Activated T-helper 1 cell treated with Interleukin-2 at 50 U/mL for 16 hours (primary cell): ENCODE measurements at places on chromosomes 3 and 15.

GRCh38 chr3:100274361-100274760 lies 13.6 kb downstream of the TBC1D23 start:
- no peak for DNase-seq

- no peak for DNase-seq
Observed at GRCh38 chr3:53795176-53795575, 51.0 kb downstream of the CHDH start.

GRCh38 chr3:125594581-125595011 lies 701 bp downstream of the OSBPL11 start:
- no peak for DNase-seq

DNA sequence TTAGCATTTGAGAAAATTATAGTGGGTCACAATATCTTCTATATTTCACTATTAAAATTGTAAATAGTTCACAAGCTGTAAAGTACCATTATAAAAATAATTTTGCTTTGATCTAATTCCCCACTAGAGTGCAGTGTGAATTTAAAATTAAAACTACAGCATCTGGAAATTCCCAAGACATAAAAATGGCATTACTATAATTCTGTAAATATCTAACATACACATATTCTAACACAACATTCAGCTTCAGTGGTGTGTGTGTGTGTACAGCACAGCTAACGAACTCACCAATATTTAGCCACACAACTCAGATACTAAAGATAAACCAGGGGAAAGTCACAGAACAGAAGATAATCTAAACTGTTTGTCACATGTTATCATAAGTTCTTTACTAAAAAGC lies 424.9 kb upstream of the ZNF385D start:
- DNase-seq, result no peak

DNA sequence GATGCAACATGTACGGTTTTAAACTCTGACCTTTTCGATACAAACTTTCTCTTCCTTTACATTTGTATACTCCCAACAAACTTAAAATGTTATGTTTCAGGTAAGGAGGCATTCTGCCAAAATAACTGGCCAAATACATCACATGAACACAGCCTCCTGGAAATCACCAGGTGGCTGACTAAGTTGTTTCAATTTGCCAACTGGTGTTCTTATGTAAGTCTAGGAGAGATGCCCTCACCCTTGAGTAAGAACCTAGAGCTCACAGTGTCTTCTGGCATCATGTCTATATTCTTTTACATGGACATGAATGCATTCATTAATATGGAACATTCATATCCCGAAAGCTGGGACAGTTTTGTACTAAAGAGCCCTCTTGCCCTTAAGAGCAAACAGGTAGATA lies 341.1 kb upstream of the NR2F2 start:
- no peak for DNase-seq

- DNase-seq, result no peak
Observed at GRCh38 chr15:34119291-34119690, 17.4 kb downstream of the PGBD4 start.

GRCh38 chr3:58116985-58117384 lies 93.8 kb downstream of the DNASE1L3 start:
- DNase-seq, result no peak

DNA sequence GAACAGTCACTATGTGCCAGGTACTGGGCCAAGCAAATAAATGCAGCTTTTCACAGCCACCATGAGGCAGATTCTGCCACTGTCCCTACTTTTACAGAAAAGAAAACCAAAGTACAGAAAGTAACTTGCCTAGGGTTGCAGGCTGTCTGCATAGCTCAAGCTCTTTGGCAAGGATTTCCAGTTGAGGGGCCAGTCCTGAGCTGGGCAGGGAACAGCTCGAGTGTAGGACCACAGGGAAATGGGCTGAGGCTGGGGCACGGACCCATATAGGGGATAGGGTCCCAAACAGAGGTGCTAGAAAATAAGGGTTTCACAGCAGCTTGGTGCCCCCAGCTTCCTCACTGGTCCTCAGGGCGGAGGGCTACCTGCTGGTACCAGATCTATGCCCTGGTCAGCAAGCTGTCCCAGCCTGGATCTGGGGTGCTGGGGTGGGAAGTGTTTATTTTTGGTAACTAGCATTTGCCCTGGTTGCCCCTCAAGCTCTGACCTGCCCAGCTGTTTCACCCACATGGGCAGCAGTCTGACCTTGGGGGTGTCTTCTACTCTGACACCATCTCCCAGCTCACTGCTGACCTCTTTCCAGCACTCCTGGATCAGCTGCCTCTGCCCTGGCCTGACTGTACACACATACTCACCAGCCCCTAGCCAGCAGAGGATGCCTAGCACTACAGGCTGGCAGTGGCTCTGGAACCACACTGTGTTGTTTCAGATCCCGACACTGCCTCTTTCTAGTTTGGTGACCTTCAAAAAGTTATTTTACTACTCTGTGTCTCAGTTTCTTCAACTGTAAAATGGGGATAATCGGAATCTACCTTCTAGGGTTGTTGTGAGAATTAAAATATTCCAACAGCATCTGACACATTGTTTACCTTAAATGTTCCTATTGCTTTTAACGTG lies 16.2 kb downstream of the MRAS start:
- DNase-seq, result no peak

DNA sequence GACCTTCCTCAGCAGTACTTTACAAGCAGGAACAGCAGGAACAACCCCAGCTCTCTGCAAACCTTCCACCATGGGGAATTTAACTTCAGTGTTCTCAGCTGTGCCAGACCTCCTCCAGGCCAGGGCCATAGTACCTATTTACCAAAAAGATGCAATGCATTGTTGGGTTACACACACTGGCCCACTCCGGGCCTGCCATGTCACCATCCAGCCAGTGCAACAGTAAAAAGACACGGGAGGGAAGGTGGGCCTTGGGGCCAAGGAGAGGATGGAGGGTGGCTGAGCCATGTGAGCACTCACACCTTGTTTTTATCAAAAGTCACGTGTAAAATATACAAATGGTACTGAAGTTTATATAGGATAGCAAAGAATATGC lies 157.0 kb downstream of the GABRB3 start:
- no peak for DNase-seq

DNA sequence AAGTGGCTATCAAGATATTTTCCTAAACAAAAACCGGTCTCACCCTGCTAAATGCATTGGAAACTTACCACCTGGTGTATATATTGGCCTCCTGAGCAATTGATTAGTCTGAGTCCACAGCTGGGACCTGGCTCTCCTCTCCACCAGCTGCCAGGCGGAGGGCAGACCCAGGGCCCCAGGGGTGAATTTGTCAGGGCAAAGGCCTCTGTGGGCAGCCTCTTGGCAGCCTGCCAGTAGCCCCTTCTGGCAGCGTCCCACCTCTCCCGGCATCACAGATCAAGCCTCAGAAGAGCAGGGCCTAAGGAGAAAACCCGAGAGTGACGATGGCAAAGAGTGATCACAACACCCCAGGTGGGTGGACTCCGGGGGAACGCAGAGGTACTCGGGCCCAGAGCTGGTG lies 43.0 kb upstream of the IDH2 start:
- no peak for DNase-seq

DNA sequence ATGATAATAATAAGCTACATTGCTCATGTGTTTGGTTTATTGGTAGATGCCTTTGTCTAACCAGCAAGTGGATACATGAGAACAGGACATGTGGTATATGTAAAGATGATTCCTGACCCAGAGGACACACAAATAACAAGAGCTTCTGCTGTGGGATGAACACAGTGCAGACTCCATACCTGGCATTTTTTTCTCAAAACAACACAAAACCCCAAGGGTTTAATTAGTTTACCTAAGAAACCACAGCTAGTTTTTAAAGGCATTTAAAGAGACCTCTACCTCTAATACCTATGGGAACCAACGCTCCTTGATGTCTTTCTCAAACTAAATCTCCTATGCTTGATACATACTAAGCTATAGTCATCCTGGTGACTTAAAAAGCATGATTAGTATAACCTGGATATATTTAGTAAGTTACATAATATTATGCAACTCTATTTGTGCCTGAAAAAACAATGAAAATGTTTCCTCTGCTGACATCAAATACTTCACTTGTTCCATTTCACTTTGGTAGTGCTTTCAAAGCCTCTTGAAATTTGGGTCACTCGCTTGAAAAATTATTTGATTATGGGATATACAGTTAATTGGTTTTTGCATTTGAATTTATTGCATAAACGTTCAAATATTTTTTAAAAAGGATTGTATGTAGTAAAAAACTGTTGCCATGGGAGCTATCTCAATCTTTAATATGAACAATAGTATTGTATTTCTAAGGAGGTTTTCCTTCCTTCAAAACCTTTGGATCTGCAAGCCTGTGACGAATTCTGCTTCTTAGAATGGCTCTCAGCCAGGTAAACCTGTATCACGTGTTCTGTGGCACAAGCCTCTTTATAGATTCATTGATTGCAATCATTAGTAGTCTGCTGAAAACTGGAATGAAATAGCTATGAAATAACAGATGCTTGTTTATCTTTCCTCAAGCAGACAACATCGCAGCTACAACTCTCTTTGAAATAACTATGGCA lies 233.0 kb upstream of the KCNMB2 start:
- DNase-seq, result no peak

GRCh38 chr15:60648928-60649679 lies 170.2 kb upstream of the ICE2 start:
- no peak for DNase-seq

- DNase-seq, result no peak
Observed at GRCh38 chr3:50410185-50410584, 50.9 kb upstream of the TMEM115 start.

- DNase-seq, result no peak
Observed at GRCh38 chr15:39281094-39281493, 299.8 kb upstream of the THBS1 start.

GRCh38 chr3:122475316-122475715 lies 39.4 kb downstream of the KPNA1 start:
- DNase-seq, result no peak

DNA sequence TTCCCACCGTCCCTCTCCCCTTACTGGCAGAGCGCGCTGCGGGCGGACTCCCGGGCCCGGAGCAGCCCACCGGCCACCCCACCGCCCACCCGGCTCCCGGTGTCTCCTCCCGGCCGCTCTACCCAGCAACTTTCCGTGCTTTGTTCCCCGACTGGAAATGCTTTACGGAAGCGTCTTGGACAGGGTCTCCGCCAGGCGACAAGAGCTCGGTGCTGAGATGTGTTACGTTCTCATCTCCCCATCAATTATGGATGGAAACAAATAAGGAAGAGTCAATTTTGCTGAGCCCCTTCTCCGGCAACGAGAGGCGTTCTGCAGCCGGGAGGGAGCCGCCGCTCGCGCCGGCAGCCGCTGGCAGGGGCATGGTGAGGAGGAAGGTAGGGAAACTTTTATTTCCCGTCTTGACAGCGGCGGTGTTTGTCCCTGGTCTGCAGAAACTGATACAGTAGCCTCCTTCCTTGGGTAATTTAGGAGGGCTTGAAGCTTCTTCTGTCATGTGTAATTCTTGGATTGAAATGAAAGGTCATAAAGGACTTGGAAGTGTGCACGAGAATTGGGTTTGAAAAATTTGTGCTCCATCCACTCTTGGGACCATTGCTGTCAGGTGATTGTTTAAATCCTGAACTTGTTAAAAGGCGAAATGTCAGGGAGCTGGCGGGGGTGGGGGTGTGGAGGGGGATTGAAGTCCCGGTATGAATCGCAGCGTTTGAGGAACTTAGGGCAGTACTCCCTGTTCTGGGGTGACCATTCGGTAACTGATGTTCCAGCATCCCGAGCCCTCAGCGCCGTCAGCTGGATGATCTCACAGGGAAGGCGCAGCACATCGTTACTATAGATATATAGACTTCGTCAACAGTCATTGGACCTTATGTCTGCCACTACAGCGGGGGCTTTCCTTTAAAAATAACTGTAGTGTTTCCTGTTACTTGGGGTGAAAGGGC lies 1.5 kb downstream of the SEMA6D start:
- DNase-seq, result no peak

GRCh38 chr15:42149493-42150218 lies 6.8 kb downstream of the PLA2G4F start:
- no peak for DNase-seq

- DNase-seq, result no peak
Observed at GRCh38 chr3:186642014-186642413, 1.8 kb downstream of the FETUB start.

DNA sequence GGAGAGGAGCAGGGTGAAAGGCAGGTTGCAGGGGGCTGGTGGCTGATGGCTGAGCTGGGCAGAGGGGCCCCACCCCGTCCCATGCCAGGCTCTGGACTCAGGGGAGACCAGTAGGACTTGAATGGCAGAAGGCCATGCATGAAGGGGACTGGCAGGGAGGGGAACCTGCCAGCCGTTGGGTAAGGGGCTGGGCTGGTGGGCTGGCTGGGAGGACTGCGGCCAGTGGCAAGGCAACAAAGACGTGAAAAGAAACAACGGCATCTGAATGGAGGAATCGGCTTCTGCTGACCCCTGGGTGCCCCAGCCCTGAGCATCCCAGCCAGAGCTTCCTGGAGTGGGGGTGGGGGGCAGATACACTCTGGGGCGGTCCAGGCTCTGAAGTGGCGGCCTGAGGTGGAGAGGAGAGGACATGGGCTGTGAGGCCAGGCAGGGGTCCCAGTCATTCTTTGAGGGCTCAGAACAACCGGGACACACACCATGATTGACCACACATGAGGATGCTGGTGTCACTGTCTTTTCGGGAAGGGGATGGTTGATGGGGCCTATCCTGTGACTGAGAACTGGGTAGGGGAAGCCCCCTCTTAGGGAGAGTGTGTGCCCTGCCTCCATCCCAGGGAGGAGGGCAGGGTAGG lies 11.7 kb downstream of the GLYCTK start:
- DNase-seq, result no peak
